ENCODE measurements at places on chromosomes 16 and 17.
A peak's percentile ranks its signal among the peaks of the same experiment; 100 is the strongest.

GRCh38 chr17:12726131-12726530, 60.4 kb downstream of the MYOCD start:
- DNase-seq = no peak

- DNase-seq = no peak
Observed at GRCh38 chr16:86214326-86215232, 295.7 kb upstream of the FOXF1 start.

GRCh38 chr16:12728469-12728868, 75.2 kb downstream of the CPPED1 start:
- DNase-seq = no peak

DNA sequence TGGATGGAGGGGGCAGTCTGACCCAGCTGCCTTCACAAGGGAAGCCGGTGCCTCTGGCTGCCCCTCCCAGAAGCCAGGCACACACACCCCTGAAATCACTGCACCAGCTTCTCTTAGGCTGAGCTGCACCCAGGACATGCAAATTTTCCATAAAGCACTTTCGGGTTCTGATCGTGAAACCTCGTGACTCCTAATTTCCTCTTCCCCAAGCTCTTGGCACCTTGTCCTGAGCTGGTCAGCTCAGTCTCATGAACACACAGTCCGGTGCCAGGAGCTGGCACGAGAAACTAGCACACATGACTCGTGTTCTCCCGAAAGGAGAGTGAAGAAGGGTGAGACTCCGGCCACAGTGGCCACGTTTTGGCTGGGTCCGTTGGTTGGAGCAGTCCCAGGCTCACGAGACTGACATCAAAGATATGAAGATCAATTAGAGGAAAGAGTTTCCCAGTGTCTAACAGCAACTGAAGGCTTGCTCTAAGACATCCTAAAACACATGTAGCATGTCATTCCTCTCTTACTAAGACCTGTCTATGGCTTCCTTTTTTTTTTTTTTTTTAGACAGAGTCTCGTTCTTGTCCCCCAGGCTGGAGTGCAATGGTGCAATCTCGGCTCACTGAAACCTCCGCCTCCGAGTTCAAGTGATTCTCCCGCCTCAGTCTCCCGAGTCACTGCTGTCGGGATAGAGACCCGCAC, 9.2 kb upstream of the ABR start:
- no peak for DNase-seq

DNA sequence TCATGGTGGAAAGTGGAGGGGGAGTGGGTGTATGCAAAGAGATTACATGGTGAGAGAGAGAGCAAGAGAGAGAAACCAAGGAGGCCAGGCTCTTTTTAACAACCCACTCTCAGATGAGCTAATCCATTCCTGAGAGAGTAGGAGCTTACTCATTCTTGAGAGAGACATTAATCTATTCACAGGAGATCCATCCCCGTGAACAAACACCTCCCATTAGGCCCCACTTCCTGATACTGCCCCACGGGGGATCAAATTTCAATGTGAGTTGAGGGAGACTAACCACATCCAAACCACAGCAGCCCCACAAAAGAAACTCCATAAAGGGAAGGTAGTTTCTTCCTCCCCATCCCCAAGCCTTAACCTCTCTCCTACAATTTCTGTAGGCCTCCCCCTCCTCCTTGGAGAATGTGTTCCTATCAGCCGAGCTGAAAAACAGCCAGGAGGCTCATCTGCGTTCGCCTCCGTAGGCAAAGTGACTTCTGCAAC, 450.0 kb downstream of the NPIPA7 start:
- DNase-seq = no peak

DNA sequence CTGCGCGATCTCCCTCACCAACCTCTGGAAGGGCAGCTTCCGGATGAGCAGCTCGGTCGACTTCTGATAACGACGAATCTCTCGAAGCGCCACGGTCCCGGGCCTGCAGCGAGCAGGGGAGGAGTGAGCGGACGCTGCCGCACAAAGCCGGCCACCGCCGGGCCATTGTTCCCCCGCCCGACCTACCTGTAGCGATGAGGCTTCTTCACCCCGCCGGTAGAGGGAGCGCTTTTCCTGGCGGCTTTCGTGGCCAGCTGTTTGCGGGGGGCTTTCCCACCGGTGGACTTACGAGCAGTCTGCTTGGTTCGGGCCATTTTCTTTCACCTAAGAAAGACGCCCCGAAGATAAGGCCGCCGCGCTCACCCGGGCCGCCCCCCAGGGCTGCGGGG, 5.8 kb upstream of the UNK start:
- DNase-seq = no peak

GRCh38 chr17:28331891-28332420, 3.3 kb downstream of the IFT20 start:
- DNase-seq = no peak

DNA sequence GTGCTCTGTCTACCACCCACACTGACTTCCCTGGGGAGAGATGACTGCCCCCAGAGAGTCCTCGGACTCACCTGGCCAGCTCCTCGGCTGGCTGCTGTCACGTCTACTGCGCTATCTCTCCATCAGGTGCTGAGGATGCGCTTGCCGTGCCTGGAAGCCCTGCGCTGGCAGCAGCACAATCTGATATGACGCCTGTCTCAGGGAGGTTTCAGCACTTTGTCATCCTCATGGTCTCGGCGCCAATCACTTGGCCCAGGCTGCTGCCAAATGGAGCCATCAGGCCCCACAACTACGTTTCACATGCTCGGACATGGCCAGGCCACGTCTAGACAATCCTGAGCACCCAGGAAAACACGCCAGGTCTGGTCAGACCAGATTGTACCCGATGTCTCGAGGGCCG, 46.7 kb downstream of the FOXL1 start:
- no peak for DNase-seq

DNA sequence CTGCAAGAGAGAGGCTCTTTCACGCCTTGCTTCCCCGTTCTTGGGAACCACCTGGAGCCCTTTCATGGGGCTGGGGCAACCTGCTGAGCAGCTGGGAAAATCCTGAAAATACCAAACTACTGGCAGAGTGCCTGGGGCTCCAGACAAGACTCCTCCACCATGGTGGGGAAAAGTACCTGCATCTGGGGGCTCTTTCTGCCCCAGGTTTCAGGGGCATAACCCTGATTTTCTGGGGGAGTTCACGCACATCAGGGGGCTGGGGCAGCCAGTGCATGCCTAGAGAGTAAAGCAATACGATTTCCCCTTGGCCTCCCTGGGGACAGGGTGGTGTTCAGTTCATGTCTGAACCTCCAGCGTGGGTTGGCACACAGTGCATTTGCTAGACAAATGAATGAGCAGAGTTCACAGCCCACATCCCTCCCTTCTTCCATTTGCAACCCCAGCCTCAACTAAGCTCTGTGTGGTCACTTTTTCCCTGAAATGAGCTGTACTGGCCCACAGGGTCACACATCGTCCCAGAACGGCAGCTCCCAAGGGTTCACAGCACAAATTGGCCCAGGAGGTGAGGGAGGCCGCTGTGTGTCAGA, 5.2 kb upstream of the CDC42EP4 start:
- no peak for DNase-seq

DNA sequence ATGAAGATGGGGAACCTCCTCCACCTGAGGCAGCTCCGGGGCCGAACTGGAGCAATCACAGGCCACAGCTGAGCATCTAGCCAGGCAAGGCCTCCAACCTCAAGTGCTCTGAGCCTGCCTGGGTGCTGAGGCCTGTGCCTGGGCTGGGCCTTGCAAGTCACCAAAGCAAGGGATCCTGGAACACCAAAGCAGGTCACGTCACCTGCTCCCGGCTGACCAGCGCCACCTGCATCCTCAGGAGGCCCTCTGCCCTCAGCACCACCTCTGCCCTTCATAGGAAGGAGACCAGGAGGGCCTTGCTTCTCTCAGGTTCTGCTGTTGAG, 68.0 kb downstream of the SMPD3 start:
- DNase-seq = no peak

- DNase-seq = no peak
Observed at GRCh38 chr16:81405702-81406113, 38.9 kb upstream of the CMIP start.

DNA sequence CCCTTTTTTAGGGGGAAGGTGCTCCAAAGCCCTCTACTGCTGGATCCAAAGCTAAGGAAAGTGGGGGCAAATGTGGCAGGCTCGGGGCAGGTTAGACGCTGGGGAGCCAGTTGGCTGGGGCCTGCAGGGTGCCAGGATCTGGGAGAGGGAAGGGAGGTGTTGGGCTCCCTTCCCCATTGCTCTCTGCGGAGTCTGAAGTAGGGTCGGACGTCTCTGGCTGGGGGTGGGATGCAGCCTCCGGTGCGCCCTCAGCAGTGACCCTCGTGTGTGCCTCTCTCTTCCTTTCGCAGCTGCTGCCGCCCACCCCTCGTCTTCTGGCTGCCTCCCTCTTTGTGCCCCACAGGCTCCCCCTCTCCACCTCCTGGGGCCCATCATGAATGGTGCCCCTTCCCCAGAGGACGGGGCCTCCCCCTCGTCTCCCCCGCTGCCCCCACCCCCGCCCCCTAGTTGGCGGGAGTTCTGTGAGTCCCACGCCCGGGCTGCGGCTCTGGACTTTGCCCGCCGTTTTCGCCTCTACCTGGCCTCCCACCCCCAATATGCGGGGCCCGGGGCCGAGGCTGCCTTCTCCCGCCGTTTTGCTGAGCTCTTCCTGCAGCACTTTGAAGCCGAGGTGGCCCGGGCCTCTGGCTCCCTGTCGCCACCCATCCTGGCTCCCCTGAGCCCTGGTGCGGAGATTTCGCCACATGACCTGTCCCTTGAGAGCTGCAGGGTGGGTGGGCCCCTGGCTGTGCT, 2.2 kb downstream of the SH2B1 start:
- no peak for DNase-seq

GRCh38 chr16:6602405-6602804, 730.2 kb upstream of the RBFOX1 start:
- no peak for DNase-seq

DNA sequence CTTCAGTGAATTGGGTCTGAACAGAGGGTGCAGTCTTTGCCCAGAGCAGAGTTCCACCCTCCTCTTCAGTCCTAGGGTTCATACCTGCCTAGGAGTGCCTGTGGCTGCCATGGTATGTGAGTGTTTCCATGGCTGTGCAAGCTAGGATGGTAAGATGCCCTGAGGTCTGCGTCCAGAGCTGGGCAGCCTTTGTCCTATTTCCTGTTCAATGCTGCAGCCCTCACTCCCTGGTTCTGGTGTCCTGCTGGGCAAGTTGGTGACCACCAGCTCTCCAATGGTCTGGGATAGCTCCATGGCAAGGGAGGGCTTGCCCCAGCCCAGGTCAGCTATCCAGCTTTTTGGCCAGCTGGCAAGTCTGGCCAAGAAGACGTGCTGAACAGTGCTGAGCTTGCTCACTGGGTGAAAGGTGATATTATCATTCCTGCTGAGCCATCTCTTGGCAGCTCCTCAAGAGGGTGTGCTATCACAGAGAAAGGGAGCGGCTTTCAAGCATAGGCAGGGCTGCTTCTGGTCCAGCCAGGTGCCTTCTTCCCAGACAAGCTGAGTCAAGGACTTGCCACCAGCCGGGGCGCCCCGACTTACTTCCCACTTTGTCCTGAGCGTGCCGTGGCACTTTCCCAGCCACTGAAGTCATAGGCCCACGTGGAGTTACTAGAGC, 13.0 kb upstream of the NFATC3 start:
- DNase-seq = no peak

DNA sequence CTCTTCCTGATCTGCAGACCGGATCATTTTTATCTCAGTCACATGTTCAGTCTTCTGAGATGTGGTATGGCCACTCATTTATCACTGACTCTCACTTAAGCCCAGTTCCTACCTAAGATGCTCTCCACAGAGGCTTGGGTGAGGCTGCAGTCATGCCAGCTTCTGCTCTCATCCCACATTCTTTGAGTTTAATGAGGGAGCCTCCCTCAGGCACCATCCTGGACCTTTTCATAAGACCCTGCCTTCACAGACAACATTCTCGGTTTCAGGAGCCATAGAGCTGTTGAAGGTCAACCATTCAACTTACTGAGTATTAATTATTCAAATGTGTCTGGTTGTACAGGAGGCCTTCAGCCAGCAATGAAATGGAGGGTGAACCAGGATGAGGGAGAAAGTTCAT, 23.6 kb upstream of the HNF1B start:
- no peak for DNase-seq

DNA sequence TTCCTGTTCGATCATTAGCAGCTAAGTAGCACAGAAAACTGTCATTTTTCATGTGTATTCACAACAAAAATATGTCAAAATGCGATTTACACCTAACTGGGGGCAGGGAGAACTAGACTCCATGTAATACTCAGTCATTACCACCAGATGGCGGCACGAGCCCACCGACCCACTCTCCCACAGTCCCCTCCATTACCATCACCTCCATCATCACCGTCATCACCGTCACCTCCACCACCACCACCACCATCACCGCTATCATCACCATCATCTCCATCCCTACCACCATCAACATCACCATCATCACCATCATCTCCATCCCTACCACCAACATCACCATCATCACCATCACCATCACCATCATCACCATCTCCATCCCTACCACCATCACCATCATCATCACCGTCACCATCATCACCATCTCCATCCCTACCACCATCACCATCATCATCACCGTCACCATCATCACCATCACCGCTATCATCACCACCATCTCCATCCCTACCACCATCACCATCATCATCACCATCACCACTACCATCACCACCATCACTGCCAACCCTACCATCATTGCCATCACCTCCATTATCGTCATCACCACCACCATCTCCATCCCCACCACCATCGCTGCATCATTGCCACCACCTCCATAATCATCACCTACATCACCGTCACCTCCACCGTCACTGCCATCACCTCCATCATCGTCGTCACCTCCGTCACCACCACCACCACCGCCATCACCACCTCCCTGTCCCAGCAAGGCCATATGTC, 14.4 kb downstream of the NDUFAF8 start:
- DNase-seq = peak; percentile 73

GRCh38 chr16:12504312-12504711, 299.4 kb downstream of the CPPED1 start:
- no peak for DNase-seq

DNA sequence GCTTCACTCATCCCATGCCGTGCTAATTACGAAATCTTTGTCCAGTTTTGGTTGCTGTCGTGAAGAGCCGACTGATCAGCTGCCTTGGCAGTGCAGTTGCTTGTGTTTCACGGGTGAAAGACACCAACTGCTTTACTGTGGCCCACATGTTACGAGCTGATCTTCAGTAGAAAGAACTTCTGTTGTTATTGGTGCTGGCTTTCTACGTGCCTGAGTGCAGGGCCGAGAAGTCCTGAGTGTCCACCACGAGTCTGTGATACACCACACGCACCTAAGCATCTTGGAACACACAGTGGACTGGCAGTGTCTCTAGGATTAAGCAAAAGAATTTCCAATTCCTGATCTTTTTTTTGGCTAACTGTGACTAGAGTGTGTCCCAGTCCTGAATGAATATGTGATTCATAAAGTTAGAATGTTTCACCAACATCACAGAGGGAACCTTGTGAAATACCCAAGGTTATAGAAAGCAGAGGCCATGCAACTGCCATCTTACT, 70.4 kb upstream of the CLEC18A start:
- no peak for DNase-seq

DNA sequence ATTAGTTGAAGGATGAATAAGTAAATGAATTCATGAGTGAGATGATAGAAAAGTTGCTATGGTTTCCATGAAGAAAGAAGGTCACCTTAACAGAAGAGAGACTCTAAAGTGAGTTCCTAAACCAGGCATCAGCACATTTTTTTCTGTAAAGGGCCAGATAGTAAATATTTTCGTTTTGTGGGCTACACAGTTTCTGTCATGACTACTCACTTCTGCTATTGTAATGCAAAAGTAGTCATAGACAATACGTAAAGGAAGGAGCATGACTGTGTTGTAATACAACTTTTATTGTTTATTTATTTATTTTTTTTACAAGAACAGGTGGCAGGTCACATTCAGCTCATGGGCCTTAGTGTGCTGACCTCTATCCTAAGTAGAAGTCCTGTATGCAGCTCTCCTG, 426.1 kb upstream of the DYNLRB2 start:
- no peak for DNase-seq

- DNase-seq = no peak
Observed at GRCh38 chr17:56638591-56639051, 45.1 kb downstream of the NOG start.

All from CD4-positive, alpha-beta T cell treated with Interleukin-17A for 4 hours (primary cell).